NCI-H748 treated with DMSO at 0.1 percent for 48 hours (cell line): ENCODE measurements at places on chromosomes 12 and 14.

GRCh38 chr14:60642270-60643140 is 6.8 kb downstream of the SIX1 start:
- DNase-seq: no peak

DNA sequence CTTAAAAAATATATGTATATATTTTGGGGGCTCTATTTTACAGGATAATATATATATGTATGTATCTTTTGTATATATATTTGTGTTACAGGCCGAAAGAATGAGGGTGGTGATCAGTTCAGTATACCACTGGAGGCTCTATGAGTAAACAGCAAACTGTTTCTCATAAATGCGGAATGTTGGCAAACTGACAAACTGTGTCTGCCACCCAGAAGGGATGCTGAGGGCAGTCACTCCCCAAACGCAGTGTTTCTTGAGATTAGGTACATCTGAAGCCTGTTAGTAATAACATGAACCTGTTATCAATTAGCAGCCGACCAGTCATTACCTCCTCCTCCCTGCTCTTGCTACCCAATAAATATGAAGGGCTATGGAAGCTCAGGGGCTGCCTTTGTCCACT is 20.8 kb downstream of the TNFAIP2 start:
- DNase-seq: no peak

GRCh38 chr12:2190896-2191533 is 138.2 kb downstream of the CACNA1C start:
- no peak for DNase-seq

- DNase-seq: no peak
Observed at GRCh38 chr12:2345902-2346301, 293.1 kb downstream of the CACNA1C start.

DNA sequence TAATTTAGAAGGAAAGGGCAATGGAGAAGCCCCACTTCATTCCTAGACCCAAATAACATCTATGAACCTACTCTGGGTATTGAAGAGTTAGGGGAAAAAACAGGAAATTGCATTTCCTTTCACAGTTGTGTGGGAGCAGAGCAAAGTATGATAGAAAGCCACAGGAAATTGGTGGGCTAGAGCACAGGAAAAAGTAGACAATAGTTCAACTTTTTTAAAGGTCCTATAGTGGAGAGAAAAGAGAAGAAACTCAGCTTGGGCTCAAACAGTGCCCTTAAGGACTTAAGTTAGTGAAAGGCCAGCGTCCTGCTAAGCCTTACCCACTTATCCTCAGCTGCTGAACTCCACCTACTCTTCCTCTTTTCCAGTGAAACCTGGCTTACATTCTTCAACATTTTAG is 258.1 kb downstream of the DPY19L2 start:
- no peak for DNase-seq

GRCh38 chr12:2574355-2574935 is 220.3 kb upstream of the FKBP4 start:
- no peak for DNase-seq

DNA sequence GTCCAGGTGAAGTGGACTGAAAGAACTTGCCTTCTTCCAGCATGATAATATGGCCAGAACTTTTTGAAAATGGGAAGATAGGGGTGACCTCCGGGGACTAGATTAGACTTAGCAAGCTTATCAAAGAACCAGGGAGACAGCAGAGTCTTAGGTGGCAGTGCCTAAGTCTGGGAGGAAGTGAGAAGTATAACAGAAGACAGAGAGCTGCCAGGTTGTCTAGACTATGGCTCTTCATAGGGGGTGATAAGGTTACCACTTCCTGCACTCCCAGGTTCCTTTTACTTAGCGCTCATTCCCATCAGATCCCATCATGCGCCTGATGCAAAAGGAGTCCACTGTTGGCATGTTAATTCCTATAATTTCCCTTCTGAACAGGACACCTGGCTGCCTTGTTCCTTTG is 69.9 kb downstream of the PLXNC1 start:
- no peak for DNase-seq

DNA sequence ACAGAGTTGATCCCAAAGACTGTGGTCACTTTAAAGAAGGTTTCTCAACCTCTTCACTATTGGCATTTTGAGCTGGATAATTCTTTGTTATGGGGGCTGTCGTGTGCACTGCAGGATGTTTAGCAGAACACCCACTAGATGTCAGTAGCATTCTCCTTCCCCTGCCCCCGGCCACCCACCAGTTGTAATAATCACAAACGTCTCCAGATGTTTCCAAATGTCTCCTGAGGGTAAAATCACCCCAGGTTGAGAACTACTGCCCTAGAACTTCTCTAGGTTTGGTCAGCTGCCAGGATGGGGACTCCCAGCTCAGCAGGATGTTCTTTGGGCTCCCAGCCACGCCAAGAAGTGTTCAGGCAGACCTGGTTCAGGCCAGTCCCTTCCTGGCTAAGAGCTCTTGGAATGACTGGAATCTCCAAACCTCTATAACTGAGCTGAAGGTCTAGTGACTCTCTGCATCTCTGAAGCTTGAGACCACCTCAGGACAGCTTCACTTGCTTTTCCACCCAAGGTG is 12.5 kb upstream of the AJUBA start:
- no peak for DNase-seq

DNA sequence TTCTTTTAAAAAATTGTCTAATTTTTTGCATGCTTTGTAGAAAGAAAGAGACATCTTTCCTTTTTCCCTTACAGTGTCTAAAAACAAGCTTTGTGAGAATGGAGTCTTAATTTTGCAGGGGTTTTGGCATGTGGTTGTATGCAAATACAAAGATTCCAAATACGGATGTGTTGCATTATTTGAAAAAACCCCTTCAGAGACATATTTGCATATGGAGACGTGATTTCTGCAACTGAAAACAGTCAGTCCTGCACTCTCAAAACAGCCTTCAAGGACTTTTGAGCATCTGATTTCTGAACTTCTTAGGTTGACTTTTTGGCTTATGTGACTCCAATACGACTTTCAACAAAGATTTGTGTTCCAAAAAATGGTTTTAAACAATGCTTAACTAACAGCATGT is 7.8 kb downstream of the IRAK3 start:
- DNase-seq: no peak

DNA sequence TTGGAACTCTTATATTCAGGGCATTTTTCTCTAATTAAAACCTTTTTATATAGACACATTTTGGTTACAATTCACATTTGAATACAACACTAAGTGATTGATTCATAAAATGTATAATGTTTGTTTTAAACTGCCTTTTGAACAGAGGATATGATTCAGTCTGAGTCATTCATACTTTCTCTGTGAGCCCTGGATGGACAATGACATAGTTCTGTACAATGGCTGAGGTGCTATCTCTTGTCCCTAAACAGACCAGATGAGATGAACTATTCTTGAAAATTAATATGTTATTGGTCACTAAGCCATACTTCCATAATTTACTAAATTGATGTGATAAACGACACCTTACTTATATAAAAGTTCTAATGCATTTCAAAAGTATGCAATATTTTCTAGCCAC is 199.7 kb upstream of the ATXN7L3B start:
- no peak for DNase-seq

- DNase-seq: no peak
Observed at GRCh38 chr14:24430143-24430681, 458 bp downstream of the KHNYN start.

DNA sequence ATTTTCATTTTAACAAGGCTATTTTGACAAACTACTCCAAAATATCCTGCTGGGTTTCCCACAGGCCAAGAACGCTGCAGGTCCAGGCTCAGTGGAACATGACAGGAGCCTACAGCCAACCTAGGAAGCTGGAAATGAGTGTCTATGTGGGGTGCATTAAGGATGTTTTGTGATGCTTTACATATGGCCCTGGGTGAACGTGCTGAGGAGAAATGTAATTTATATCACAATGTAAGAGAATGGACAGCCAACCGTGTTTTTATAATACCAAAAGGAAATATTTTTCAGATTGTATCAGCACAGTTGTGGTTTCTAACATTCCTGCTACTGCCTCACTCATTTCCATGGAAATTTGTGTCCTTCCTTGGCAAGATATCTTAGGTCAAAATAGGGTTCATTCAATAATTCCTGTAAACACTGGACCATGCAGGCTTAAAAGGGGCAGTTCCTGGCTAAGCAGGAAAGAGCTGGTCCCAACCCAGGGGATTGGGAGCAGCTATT is 51.5 kb downstream of the ST8SIA1 start:
- no peak for DNase-seq

GRCh38 chr14:61475316-61475715 is 153.9 kb downstream of the PRKCH start:
- DNase-seq: peak; percentile 75

- DNase-seq: peak; percentile 45
Observed at GRCh38 chr12:98332642-98333041, 182.7 kb upstream of the TMPO start.

DNA sequence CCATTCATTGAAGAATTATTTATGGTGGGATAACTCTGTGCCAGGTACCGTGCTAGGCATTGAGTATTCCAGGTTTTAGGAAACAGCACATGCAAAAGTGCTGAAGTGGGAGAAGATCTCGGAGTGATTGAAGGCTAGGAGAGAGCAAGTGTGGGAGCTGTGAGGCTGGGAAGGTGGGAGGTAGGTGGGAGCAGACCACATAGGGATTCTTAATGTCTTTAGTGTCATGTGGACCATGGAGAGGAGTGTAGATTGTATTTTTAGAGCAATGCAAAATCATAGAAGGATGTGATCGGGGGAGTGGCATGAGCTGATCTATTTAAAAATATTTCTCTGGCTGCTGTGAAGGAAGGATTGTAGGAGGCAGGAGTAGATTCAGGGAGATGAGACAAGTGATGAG is 5.4 kb downstream of the PTPN11 start:
- no peak for DNase-seq

- DNase-seq: no peak
Observed at GRCh38 chr12:120620624-120621023, 19.8 kb upstream of the CABP1 start.

DNA sequence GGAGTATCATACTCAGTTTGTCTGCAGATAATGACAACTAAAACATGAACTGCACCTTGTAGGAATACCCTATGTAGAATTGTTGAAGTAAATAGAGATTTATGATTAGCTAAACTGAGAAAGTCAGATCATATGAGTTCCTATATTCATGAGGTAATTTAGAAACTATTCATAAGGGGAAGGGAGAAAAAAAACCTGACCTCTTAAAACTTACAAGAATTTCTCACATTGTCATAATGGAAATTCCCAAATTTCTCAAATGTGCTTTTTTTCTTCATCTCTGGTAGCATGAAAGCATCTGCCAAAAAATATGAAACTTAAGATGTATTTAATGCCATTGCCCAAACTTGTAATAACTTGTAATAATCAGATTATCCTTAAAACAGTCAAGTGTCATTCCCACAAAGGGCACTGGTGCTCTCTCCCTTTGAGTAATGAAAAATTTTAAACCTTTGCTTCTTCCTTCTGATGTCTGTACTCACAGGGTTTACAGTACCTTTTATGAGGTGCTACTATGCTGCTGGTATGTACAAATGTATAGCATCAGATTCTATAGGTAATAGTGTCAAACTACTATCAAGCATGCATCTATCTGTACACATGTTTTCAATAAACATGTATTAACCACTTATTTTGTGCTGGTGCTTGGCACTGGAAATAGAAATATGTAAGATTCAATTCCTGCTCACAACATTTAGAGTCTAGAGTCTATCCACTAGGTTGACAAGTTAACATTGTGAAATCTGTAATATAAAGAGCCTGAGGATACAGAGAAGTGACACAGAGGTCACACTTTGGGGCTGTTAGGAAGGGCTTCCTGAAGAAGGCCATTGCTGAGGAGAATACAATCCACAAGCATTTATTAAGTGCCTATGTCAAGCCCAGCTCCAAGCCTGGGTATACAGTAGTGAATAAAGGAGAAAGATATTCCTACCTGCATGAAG is 17.4 kb upstream of the DRAM1 start:
- DNase-seq: no peak

DNA sequence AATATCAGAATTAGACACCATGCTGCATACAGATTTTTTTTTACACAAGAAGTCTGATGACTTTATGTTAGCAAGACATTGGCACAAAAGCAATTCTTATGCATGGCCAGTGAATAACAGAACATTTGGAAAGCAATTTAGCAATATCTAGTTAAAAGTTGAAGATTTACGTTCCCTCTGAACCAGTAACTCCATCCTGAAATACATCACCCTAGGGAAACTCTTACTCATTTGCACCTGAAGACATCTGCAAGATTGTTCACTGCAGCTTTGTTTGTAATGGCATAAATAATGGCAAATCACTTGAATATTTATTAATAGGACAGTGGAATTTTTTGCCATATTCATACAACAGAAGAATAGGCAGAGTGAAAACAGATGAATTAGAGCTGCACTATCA is 670.0 kb upstream of the NOVA1 start:
- no peak for DNase-seq

GRCh38 chr12:1691123-1692007 is 495 bp downstream of the ADIPOR2 start:
- peak; percentile 2 for DNase-seq

DNA sequence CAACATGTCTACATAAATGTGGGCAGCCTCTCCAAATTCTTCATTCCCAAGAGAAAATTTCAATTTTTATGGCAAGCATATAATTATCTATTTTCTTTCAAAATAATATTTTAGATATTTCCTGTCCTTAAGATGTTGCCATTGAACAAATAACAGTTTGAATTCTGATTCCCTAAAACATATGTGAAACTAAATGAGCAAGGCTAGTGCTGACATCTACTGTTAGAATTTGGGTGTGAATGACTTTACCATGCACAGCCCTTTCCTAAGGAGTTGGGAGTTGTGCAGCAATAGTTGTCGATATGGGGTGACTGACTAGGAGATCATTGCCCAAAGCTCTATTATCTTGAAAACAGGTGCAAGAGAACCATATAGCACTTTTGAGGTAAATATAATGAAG is 108.2 kb upstream of the SLC38A4 start:
- DNase-seq: no peak

DNA sequence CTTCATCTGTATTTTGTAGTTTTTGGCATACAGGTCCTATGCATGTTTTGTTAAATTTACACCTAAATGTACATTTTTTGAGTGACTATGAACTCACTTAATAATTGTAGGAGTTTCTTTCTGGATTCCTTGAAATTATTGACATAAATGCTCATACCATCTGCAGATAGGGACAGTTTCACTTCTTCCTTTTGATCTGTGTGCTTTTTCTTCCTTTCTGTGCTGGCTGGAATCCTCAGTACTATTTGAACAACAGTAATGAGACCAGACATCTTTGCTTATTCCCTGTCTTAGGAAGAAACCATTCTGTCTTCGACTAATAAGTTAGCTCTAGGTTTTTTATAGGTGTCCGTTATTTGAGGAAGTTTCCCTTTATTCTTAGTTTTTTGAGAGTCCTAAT is 110.3 kb downstream of the ADGRD1 start:
- no peak for DNase-seq

GRCh38 chr14:81946834-81947798 is 413.5 kb upstream of the SEL1L start:
- peak; percentile 22 for DNase-seq

GRCh38 chr14:52711666-52712065 is 4.7 kb downstream of the PSMC6 start:
- no peak for DNase-seq
